T-helper 2 cell (primary cell): ENCODE measurements at places on chromosomes 12 and 14.

DNA sequence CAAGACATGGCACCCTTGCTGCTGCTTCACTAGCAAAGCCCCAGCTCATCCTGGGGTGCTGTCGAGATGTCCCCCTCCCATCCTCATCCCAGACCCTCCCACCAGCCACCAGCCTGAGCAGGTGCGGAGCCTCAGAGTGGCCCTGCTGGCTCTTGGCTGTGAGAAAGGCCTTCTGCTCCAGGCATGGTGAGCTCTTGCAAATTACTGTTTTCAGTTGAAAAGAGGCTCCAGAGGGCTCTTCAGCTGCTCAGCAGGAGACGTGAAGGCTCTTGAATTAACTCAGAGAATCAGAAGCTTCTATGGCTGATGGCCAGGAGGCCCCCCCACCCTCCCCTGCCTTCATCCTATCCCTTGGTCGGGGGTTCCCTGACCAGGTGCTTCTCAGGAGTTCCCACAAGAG lies 44.1 kb downstream of the WSCD2 start:
- no peak for DNase-seq

GRCh38 chr12:10341892-10342509 lies 34.3 kb downstream of the KLRD1 start:
- no peak for DNase-seq

- no peak for DNase-seq
Observed at GRCh38 chr14:50823762-50824636, 7.0 kb downstream of the NIN start.

DNA sequence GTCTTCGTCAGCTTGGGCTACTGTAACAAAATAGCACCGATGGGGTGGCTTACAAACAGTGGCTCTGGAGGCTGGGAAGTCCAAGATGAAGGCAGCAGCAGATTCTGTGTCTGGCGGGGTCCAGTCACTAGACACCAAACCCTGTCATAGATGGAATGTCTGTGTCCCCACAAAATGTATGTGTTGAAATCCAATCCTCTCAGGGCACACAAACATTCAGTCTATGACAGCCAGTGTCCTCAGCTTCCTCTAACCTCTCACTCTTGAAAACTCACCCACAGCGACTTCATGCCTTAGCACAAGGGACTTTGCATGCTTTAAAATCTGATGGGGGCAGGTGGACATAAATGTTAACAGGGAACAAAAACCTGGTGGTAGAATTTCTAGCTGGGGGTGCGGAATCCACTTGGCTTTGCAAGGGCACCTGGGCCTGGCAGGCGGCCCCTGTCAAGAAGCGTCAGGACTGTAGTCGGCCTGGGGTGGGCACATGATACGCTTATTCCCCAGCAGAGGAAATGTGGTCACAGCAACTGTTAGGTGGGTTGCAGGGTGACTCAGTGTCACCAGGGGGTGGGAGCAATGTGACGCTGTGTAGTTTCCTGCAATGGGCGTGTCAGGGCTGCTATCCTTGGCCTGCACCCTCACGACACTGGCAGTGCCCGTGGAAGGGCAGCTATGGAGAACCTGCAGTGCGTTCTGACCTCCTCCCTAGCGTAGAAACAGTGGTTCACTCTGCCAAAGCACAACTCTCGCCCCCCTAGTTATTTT lies 17.7 kb downstream of the RIN3 start:
- DNase-seq = no peak

DNA sequence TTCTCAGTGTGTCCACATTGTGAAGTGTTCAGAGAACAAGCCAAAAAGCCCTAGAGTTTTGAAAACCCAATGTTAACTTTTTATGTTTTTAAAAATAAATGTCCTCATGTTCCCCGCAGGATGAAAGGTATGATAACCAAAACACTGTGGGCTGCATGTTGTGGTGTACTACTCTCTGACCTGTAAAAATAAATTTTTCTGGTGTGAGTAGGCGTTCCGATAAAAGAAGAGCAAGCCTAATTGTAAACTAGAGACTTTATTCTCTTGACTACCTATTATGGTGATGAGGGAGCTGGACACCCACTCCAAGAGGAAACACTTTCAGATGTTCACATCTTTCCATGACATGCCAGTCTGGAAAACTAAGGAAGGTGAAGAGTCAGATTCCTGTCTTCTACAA lies 18.2 kb downstream of the PTGER2 start:
- no peak for DNase-seq

DNA sequence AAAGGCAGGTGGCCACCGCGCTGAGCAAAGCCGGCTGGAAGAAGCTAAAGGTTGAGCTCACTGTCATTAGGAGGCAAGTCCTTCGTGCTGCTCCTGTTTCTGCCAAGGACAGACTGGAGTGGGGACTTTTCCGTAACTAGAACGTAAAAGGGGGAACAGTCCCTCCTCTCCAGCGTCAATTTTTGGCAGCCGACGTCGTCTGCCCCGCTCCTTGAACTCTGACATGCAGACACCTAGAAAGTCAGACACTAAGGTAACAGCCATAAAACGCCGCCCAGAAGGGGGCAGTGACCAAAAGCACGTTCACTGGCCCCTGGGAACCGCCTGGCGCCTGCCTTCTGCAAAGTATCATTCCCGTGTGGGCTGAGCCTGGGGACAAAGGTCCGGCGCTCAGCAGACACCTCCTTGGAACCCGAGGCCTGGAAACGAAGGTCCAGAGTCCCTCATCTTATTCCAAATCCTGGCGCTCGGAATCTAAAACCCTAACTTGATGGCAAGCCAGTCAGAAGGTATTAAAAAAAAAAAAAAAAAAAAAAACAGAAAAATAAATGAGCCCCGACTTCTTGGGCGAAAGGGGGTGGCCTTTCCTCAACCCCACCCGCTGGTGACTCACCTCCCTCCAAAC lies 1.1 kb upstream of the LRP1 start:
- no peak for DNase-seq

DNA sequence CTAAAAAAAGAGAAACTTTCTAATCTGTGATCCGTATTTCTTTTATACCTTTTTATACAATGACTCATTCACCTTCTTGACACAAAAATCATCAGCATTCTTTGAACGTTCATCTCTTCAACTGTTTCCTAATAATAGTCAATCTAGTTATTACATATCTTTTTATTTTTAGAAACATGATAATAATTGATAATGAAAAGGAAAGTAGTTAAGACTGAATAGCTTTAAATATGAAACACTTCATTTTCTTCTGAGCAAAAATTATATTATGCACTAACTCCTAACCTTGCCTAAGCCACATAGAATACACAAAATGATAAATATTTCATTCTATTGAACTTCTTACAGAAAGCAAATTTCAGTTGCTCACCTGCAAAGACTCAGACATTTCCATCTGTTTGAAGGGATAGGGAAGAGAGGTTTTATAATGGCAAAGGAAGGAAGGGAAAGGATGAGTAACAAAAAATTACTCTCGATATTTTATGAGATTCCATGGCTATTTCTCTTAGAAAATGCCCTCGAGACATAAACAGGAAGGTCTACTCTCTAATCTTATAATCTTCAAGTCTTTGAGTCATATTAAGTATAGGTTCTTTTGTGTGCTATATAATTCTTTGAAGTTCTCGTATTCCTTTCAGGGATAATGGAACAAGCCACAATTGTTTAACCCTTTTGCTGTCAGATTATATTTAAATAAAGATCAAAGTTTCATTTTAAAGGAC lies 7.5 kb upstream of the KLHL42 start:
- no peak for DNase-seq

- DNase-seq = peak; percentile 58
Observed at GRCh38 chr12:10153271-10154144, 18.4 kb downstream of the OLR1 start.

DNA sequence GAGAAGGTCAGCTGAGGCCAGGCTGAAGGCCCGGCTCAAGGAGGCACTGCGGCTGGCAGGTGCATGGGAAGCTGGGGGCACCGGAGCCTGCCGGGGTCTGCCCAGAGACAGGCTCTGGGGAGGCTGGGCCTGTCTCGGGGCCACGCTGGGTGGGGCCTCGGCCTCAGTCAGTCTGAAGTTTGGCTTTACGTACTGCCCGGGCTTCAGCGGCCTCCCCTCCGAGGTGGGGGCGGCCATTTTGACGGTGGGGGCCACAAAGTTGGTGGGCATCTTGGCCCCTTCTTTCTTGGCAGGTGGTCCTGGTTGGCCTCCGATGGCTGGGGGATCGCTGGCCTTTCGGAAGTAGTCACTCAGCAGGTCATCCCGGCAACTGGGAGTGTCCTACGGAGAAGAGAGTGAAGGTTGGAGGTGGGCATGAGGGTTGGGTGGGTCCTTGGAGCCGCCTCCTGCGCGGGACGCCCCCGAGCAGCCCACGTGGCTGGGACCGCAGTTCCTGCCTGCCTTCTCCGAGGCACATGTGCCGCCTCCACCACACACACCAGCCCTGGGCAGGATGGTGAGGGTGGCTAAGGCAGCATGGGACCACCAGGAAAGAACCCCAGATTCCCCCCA lies 28.9 kb upstream of the GPR68 start:
- DNase-seq = no peak

DNA sequence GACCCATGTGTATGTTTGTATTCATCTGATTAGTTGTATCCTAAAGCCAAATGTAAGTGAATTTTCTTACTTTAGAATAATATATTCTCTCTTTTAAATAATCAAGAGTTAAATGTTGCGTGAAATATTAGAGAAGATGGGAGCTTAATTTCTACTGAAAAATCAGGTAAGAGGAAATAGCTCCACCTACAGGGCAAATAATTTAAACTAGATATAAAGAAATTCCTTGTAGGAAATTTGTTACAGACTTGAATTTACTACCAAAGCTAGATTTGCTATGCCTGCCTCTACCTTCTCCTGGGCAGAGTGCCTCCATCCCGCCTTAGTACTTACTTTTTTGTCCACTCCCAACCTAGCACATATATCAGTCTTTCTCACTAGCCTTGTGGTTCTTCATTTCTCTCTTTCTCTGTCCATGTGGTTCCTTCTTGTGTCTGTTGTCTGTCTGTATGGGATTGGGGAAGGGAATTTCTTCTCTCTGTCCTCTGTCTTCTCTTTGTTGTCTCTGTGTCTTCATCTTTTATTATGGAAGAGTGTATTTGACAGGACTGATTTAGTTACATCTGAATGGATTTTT lies 44.7 kb downstream of the PALS1 start:
- no peak for DNase-seq

- no peak for DNase-seq
Observed at GRCh38 chr12:74646831-74647230, 109.2 kb downstream of the ATXN7L3B start.

GRCh38 chr14:58227096-58227819 lies 17.4 kb upstream of the PSMA3 start:
- DNase-seq = no peak

DNA sequence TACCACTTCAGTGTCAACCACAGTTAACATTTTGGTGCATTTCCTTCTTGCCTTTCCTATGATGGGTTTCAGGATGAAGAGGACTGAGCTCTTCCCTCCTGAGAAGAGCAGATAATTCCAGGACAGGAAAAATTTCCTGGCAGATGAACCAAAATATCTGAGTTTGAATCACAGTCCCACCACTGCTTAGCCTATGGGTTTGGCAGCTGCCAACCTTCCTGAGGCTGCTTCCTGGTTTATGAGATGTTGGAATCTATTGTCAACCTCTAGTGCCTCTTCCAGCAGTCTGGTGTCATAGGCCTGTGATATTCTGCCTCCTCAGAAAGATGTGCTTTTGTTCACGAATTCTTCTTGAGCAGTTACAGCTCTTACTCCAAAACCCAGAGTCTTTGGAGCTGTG lies 197.4 kb upstream of the FRMD6 start:
- no peak for DNase-seq

- DNase-seq = no peak
Observed at GRCh38 chr12:11663130-11663529, 13.7 kb downstream of the ETV6 start.

DNA sequence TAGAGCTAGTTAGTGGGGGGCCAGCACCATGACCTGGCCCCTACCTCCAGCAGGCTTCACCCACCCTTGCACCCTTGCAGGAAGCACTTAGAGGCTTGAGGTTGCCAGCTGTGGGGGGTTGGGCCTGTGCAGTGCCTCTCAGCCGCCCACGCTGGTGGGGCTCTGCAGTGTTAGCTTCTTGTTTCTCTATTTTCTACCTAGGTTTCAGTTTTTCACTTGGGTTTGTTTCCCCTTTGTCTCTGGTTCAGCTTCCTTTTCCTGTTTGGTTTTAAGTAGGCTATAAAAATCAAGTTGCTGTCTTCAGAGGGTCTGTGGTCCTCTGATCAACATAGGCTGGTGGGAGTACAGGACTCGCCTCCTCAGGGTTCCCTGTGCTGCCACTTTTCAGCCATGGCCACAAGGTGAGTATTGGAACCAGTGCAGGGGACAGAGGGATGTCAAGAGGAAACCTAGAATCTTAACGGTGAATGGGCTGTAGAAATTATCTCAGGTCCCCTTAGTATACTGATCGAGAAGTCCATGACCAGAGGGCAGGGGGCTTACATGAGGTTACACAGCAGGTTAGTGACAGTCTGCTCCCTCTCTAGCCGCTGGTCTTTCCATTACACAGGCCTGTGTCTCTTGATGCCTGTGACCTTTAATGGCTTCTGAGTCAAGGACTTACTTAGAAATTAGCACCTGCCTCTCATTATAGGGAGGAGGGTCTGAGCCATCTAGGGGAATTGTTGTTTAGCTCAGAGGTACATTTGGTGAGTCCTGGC lies at the start of gene EVL:
Gene EVL (plus strand): TSS at position 312 of the 761 bp plus-strand sequence. CDS start 79 bp downstream, at position 391.
- DNase-seq = peak; percentile 95

DNA sequence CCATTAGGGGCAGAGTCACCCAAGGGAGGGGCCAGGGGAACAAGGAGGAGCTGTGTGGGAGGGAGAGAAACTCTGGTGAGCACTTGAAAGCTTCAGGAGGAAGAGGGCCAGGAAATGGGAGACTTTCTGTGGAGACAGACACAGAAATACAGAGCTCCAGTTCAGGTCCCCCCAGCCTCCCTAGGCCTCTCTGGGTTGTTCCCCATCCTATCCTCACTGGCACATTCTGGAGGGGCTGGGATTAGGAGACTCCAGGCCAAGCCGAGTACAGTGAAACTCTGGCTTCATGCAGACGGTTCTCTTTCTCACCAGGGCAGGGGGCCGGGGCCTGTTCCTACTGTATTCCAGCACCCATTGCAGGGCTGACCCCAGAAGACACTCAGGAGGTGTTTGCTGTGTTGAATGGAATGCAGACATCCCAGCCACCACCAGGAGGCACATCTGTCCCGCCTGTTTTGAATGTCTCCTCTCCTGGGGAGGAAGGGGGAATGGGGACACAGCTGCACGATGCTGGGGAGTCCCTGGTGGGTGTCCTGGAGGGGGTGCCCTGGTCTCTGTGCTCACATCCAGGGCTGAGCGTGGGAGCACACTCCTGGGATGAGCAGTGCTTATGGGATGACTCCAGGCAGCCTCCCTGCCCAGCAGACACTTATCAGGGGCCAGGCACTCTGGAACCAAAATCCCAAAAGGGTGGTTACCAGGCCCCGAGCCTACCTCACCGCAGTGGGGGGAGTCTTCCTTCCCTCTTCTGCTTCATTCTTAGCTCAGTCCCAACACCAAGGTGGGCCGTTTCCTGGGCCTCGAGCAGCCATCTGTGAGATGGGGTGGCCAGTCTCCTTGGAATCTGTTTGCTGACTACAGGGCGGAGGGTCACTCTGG lies 5.5 kb upstream of the KRT84 start:
- DNase-seq = peak; percentile 6

GRCh38 chr14:83478741-83479140 lies 1945.1 kb upstream of the SEL1L start:
- no peak for DNase-seq

- no peak for DNase-seq
Observed at GRCh38 chr14:50785457-50786063, 45.4 kb downstream of the NIN start.

- no peak for DNase-seq
Observed at GRCh38 chr12:31658471-31659086, 909 bp upstream of the ETFBKMT start.

- DNase-seq = no peak
Observed at GRCh38 chr12:96501908-96502307, 12.5 kb downstream of the CFAP54 start.

GRCh38 chr12:6226679-6227051 lies 26.5 kb downstream of the CD9 start:
- no peak for DNase-seq
